NCI-H1694 (cell line): ENCODE measurements at places on chromosomes 1 and 21.

DNA sequence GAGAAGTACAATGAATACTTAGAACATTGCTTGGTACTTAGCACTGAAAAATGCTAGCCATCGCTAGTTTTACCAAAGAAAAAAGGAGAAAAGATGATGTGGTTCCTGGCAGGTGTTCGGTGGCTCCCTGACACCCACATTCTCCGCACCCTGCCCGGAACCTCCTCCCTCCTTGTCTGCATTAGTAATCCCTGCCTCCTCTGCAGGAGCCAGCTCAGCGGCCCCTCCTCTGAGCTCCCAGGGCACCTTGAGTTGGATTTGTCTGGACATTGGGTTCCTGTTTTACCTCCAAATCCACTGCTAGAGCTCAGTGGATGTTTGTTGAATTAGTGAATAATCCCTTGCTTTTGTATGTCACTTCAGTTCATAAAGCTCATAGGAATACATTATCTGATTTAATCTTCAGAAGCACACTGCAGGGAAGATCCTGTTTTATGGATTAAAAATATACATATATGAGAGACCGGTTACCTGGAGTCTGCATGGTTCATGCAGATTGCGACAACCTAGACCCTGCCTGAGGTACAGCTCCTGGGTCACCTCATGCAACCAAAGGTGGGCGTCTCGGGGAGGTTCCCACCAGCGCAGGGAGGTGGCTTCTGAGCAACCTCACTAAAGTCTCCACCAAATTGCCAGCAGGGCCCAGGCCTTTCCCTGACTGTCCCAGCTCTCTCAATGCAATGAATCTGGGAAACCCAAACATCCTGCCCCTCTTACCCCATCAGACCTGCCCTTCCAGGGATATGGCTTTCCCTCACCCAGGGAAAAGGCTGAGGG is 24.2 kb downstream of the PCAT6 start:
- DNase-seq = no peak

DNA sequence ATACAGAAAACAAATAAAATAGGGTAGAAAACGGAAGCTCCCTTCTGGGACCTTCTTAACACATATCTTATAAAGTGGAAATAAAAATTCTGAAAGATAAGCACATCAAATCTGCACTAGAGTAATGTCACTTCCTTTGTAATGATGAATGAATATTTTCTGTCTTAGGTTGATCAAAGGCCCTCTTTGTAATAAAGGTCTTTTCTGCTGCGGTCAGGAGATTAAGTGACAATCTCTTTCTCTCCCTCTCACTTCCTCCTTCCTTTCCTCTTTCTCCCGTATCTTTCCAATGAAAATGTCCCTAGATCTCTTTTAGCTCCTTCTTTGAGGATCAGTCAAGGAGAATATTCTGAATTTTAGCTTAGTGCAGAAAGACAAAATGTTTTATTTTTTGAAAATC is 33.8 kb downstream of the TMCO1 start:
- DNase-seq = no peak

GRCh38 chr1:31734582-31735107 is 29.5 kb downstream of the ADGRB2 start:
- no peak for DNase-seq

DNA sequence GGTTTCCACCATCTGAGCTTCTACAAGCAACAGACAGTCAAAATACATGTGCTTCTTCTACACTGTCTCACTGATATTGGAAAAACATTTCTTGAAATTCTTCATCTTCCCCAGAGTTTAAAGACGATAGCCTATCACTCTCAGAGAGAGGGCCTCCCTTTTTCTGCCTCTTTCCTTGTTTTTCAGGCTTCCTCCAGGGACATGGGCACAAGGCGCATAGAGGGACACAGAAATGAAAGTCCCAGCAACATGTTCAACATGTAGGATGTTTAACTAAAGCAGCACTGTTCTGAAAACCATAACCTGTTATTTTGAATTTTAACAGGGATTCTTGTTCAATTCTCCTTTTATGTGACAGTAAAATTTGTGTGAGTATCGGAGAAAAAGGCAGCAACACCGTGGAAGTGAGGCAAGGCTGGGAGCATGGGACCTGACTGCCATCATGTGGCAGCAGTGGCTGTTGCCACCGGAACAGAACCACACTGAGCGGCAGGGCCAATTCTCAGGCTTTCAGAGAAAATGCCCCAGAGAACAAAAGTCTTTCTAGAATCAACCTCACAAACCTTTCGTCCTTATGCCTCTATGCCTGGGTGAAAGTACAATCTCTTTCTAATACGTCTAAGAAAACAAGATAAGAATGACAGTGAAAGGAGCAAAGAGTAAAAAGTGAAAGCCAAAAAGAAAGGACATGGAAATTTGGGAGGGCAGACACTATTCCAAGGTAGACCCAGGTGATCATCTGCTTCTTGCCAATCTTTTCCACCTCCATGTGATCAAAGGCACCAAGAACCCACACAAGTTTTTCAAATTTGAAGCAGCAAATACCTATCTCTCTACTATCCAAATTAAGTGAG is 54.5 kb downstream of the PCNX2 start:
- DNase-seq = peak; percentile 57

- no peak for DNase-seq
Measured at GRCh38 chr1:154752273-154753030, 117.6 kb downstream of the KCNN3 start.

GRCh38 chr1:169970114-169970513 is 76.4 kb upstream of the SCYL3 start:
- DNase-seq = no peak

DNA sequence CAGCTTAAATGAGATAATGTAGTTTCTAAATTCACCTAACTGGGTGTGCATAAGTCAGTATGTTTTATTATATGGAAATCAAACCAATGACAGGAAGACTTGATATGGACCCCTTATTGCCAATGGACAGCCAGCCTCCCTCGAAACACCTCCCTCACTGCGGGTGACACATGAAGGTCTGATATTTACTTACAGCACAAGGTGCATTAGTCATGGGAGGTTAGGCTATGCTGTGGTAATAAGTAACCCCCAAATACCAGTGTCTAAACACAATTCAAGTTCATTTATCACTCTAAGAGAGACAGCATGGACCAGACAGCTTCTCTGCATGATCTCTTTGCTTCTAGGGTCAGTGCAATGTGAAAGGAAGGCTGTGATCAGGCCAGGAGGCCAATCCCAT is 126.0 kb upstream of the KCNJ6 start:
- DNase-seq = no peak

DNA sequence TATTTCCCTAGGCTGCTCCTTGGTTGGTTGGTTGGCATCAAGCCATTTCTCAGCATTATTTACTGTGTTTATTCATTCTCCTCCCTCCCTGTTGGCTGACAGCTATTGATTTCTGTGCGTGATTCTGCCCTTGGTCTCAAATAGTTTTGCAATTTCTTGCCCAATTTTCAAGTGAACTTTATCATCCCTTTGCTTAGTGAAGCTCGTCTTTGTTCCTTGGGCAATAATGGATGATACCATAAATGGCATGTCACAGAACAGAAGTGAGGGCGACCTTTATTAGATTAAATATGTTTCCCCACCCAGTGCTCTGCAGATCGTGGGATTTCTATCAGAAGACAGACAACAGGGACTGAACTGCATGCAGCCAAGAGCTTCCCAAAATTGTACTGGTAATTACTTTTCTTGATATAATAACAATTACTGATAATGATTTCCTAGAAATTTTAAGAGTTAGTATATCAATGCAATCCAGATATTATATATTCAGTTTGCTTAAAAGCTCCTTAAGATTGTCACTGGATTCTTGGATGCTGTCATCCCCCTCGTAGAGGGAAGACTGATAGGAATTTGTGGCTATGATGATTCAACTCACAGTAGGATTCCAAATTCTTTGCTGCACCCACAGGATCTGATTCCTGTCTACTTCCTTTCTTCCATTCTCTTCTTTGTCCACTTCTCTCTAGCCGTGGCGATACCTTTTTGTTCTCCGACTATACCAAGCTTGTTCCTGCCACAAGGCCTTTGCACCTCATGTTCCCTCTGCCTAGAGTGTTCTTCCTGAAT is 122.1 kb upstream of the KAZN start:
- no peak for DNase-seq

GRCh38 chr1:6294080-6294889 is 33.4 kb upstream of the GPR153 start:
- DNase-seq = no peak

GRCh38 chr1:5312862-5313261 is 658.5 kb downstream of the AJAP1 start:
- no peak for DNase-seq

DNA sequence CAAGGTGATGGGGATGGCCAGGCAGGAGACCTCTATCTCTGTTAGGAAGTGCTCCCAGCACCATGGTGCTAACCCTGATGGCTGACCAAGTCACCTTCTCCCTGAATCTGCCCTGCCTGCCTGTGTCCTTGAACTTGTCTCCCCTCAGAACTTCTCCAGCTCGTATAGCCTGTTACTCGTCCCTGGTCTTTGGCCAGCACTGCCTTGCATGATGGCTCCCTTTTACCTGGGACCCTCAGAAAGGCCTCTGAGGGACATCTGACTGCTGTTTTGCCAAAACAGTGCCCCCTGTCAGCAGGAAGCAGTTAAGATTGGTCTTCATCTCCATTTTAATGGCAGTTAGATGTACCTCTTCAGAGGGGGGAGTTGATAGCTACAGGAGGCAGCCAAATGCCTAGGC is 148.3 kb downstream of the RHOU start:
- DNase-seq = no peak

- DNase-seq = peak; percentile 90
Measured at GRCh38 chr1:155184835-155185782, 11.5 kb downstream of the TRIM46 start.

- peak; percentile 4 for DNase-seq
Measured at GRCh38 chr1:35646043-35646442, 4.7 kb upstream of the PSMB2 start.

GRCh38 chr1:201792534-201793305 is 36.2 kb upstream of the IPO9 start:
- DNase-seq = peak; percentile 89

GRCh38 chr1:173020138-173020750 is 30.5 kb downstream of the TNFSF18 start:
- no peak for DNase-seq

- DNase-seq = no peak
Measured at GRCh38 chr1:15483971-15484370, 8.1 kb downstream of the CELA2B start.

DNA sequence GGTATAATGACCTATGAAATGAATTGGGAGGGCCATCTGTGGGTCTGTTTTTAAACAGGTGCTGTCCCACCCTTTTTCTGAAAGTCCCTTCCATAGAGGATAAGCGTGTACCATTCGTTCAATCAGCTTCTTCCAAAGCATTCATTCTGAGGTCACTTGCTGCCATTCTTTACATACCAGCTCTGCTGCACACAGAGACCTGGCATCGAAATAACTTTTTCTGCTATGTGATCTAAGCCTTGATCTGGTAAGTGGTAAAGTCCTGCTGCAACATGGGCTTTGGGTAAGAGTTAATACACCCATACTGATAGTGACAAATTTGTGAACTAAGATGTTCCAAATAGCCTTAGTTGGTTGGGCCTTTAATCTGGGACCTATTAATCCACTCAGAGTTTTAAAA is 38.9 kb downstream of the DR1 start:
- no peak for DNase-seq

GRCh38 chr1:212621043-212621948 is 12.7 kb downstream of the ATF3 start:
- DNase-seq = no peak

DNA sequence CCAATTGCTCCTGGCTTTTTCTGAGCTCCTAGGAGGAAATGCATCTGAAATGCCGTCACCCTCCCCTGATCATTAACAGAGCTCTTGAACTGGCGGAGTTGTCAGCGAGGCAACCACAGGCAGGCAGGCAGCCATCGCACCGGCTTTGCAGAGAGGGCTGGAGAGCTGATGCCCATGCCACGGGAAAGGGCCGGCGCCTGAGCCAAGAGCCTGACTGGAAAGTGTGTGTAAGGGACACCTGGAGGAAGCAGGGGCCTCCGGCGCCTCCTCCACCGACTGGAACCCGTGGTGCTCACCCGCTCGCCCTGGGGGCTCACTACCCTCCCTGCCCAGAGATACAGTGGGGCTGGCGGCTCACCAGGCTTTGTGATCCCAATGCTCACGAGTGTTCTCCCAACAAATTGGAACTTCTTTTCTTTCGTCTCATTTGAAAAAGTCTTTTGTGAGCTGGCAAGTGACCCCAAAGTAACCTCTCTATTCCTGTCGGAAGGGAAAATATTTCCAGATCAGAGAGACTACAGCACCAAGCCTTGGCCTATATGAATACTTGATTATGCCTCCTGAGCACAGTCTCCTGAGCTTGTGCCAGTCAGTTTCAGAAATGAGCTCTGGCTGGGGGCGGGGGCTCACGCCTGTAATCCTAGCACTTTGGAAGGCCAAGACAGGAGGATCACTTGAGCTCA is 97.7 kb upstream of the SLC25A33 start:
- no peak for DNase-seq
